Metanephros (tissue), 2 donors: ENCODE measurements at places on chromosomes 2 and 18. TPM values are rescaled to one million over a fixed set of nuclear protein-coding genes. Genes with fewer than 3 reads are reported as not detected.

The ATOH8 gene
- 24.5 TPM for total RNA-seq

The PTRHD1 gene
- 32.7 TPM for total RNA-seq

The NOSTRIN gene
- 25.3 TPM for total RNA-seq

The COL4A3 gene
- total RNA-seq, result 44.4 TPM

The ARHGAP15 gene
- total RNA-seq, result 25.2 TPM

The POTEJ gene
- total RNA-seq, result 0.12 TPM

The CFAP65 gene
- 0.23 TPM for total RNA-seq

The OBSL1 gene
- 146 TPM for total RNA-seq

The GTF2A1L gene
- 3.9 TPM for total RNA-seq

The SIGLEC15 gene
- total RNA-seq, result 0.41 TPM

The ALPG gene
- not detected for total RNA-seq

The SERPINB13 gene
- total RNA-seq, result not detected

The C18orf54 gene
- 7.2 TPM for total RNA-seq

The SPAG16 gene
- total RNA-seq, result 54.1 TPM

The IGFBP5 gene
- 522 TPM for total RNA-seq

The GNAL gene
- 1.8 TPM for total RNA-seq

The RETREG2 gene
- total RNA-seq, result 64.3 TPM

The SLC4A5 gene
- total RNA-seq, result 8.4 TPM

The POMC gene
- 7.8 TPM for total RNA-seq

The SLC35G4 gene
- total RNA-seq, result not detected

The FSHR gene
- total RNA-seq, result not detected

The G6PC2 gene
- 0.23 TPM for total RNA-seq

The PPIG gene
- total RNA-seq, result 44.0 TPM

The MEIS1 gene
- total RNA-seq, result 201 TPM

The SLC19A3 gene
- 15.9 TPM for total RNA-seq

The CPO gene
- total RNA-seq, result not detected

The ALPI gene
- not detected for total RNA-seq

The HOXD10 gene
- 86.1 TPM for total RNA-seq

The PIK3C3 gene
- 59.1 TPM for total RNA-seq

The FKBP7 gene
- total RNA-seq, result 68.5 TPM

The DOK6 gene
- 15.8 TPM for total RNA-seq

The RAD51AP2 gene
- 0.12 TPM for total RNA-seq

The ALK gene
- total RNA-seq, result 0.29 TPM

The ANO7 gene
- 1.6 TPM for total RNA-seq

The LTBP1 gene
- 75.9 TPM for total RNA-seq

The ZNF521 gene
- total RNA-seq, result 58.0 TPM

The CCDC141 gene
- 8.2 TPM for total RNA-seq

The PJVK gene
- 5.1 TPM for total RNA-seq

The CROCC2 gene
- 0.18 TPM for total RNA-seq

The NDUFB3 gene
- total RNA-seq, result 58.4 TPM
